Lower leg skin (tissue), 4 donors: ENCODE measurements at places on chromosomes 5 and 9.

DNA sequence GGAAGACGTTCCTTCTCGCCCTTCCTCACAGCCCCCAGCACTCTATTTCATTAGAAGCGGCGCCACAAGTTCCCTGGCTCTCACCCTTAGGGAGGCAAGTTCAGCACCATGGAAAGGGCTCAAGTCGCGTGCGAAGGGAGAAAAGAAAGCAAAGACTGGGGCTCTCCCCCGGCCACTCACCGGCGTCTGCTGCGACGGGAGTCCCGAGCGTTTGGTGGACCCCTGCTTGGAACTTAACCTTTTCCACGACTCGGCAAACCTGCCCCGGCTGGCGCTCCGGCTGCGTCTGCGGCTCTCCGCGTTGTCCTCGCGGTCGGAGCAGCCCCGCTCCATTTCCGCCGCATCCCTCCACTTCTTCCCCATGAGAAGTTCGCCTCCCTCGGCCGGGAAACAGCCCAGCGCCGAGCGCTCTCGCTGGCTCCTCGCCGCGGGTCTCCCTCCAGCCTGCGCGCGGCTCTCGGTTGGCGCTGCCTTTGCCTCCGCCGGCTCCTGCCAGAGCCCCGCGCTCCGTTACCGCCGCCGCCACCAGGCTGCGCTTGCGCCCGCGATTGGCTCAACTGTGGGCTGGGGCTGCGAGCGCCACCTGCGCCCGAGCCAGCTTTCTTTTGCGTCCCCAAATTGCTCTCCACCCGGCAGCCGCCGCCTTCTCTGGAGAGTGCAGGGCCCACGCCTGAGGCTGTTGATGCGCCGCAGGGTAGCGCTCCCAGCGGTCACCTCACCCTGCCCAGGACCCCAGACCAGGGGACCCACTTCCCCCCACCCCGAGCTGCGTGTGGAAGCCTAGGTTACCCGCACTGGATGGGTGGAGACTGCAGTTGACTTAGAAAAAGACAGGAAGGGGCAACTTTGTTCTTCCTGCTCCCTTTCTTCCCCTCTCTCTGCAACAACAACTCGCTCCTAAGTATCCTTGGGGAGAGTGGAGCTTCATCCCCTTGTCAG, 321.6 kb downstream of the CEMIP2 start:
- DNase-seq = no peak

DNA sequence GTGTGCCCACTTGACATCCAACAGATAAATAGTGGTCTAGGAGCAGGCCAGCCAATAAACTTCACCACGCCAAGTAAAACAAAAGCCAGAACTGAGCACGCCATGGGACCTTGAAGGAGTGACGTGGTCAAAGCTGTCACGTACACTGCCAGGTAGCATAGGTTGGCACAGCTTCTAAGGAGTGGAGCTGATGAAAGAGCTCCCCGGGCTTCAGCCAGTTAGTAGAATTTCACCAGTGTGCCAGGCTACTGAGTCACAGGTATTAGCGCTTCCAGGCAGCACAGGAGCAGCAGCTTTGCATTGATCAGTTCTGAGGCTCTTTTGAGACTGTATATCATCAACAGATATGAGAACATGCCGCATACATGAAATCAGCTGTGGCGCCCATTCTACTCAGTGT, 19.4 kb downstream of the VLDLR start:
- no peak for DNase-seq

DNA sequence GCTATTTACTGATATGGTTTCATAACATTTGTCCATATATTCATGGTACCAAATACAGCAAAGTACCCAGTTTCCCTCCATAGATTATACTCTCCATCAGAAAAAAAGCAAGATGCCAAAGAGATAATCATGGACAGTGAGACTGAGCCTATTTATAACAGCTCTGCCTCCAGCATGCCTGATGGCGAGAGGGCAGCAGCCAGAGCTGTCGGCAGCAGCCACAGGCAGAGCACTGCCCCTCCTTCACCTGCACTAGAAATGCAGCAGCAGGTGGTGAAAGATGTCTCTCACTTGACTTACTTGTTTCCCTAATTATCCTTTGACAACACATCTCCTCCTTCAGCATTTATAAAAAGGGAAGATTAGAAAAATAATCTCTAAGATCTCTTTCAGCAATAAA, 32.4 kb downstream of the CTNNAL1 start:
- no peak for DNase-seq

DNA sequence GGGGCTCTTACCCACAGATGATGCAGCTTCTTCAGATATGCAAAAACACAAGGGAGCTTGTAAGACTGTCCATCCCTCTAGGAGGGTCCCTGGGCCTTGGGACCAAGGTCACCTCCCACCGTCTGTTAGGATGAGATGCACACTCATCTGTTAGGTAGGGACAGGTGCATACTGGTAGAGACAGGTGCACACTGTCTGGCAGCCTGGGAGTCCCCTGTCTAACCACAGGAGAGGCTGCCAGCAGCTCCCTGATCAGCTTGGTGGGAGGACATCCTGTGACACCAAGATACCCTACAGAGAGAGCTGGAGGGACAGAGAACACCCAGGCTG, 13.2 kb downstream of the TSPAN17 start:
- DNase-seq = no peak

DNA sequence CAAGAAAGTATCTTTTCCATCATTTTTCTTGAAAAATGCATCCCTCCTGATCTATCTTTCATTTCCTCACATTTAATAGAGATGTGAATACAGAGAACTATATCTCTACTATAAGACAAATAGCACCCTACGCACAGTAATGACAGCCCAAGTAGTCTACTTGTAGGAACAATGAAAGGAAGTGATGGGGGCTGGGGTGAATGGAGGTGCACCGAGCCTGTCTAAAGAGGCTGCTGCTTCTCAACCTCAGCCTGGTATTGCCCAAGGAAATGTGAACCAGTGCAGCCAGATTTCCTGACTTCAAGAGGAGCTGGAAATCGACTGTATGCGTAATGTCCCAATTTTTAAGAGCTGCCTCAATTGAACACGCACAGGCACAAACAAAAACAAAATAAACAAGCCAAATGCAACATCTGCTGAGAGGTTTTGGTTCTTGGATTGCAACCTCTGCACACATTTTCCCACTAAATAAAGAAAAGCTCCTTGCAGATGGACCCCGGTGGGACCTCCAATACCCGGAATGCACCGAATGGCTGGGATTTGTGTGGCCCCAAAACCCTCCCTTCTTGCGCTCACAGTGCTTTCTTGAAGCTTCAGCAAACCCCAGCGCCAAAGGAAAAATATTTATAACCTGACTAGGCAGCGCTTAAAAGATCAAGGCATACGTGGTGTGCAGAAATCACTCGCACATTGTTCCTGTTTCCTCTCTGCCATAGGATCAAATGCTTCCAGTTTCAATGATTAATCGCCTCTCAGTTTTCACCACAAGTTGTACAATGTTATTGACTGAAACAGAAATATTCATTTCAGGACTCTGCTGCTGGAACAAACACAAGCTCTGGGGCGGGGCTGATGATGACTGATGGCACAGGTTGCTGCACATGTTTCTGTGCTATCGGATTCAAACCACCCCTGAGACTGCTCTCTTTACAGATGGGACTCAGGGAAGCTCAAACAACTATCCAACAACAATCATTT, 68.3 kb downstream of the KCNIP1 start:
- no peak for DNase-seq

DNA sequence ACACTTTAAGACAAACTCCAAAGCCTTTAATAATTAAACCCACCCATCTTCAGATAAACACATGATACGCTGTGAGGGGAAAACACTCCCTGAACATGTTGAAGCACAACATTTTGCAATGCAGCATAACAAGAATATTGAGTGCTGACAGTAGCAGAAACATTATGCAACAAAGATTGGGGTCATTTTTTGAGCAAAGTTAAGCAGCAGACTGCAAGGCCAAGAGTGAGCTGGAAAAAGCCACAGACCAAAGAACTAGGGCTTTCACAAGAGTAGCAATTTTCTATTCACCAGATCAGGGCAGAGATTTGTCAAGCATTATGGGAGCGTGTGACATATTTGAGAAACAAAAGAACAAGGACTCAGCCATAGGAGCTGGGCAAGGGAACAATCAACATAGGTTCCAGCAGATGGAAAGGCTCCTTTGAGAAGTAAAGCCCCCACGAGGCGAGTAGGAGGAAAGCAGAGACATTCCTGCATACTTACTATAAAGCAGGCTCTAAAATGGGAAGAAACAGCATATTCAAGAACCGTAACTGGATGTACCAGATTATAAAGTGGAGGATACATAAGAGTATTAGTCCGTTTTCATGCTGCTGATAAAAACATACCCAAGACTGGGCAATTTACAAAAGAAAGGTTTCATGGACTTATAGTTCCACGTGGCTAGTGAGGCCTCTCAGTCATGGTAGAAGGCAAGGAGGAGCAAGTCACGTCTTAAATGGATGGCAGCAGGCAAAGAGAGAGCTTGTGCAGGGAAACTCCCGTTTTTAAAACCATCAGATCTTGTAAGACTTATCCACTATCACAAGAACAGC, 4.8 kb upstream of the TTC23L start:
- DNase-seq = no peak

DNA sequence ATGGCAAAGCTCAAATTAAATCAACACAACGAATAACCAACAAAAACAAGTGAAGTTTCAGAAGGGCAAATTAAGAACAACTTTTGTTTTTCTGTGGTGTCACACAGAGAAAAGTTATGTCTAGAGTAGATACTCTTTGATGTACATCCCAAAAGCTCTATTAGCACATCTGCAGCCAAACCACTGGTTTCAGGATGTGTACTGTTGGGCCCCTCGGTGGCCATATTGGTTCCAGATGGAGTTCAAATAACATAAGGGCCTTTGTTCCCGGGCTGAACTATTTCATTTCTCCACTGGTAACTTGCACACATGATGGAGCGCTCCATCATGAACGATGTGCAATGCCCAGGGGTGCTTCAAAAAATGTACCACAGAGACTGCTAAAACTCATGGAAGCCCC, 126.1 kb downstream of the SEMA5A start:
- no peak for DNase-seq

- no peak for DNase-seq
Observed at GRCh38 chr5:101009758-101010519, 106.9 kb upstream of the ST8SIA4 start.

DNA sequence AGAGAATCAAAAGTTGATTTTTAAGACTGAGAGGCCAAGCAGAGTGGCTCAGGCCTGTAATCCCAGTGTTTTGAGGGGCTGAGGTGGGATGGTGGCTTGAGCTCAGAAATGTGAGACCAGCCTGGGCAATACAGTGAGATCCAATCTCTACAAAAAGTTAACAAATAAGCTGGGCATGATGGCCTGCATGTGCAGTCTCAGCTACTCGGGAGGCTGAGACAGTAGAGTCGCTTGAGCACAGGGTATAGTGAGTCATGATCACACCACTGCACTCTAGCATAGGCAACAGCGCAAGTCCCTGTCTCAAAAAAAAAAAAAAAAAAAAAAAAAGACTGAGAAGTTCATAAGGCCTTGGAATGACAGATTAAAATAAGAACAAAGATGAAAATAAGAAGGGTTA, 177.2 kb downstream of the TMEM232 start:
- no peak for DNase-seq

DNA sequence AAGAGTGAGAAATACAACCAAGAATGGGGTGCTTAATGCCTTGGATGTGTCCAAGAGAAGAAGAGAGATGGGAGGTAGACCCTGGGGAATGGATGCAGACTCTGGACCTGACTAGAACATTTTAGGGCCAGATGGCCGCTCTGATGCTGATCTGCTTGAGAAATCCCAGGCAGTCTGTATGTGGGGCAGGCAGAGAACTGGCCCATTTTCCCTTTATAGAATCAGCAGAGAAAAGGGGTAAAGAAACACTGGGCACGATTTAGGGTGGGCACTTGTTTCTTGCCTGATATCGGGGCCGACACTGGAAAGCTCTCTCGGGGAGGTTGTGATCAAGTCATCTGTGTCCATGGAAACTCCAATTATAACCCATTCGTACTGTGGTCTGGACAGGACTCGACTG, 118.5 kb upstream of the FSTL4 start:
- no peak for DNase-seq

DNA sequence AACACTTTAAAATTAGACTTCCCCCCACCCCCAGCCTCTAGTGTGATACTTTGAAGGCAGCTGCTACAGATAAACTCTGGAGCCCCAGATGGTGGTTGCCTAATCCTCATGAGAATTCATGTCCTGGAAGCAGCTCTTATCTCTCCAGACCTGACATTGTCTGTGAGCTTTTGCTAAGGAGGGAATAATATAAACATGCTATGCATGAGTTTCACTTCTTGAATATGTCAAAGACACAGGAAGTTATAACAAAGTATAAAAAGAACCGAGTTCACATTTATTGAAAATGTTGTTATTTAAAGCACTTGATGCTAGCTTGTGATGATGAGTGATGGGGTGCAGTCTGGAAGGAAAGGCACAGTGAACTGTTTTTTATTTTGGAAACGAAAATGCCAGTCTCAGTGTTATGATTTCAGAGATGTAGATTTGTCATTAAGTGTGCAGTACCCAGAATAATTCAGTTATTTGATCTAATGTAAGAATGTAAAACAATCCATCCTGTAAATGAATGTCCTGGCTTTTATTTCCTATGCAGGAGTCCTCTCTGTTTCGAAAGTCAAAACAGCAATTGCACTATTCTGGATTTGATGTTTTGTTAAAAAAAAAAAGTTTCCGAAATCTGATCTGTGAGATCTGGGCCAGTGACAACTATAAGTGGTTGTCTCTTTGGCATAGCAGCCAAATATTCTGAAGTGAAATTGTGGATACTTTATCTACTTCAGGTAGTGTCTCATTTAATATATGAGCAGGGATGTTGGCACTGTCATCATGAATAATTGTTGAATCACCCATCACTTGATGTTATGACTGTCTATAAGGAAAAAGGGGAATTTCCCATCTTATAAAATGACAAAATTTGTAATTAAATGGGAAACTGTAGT, 77.0 kb downstream of the ZCCHC7 start:
- DNase-seq = no peak

GRCh38 chr9:125460883-125461635, 199.4 kb downstream of the GAPVD1 start:
- no peak for DNase-seq

DNA sequence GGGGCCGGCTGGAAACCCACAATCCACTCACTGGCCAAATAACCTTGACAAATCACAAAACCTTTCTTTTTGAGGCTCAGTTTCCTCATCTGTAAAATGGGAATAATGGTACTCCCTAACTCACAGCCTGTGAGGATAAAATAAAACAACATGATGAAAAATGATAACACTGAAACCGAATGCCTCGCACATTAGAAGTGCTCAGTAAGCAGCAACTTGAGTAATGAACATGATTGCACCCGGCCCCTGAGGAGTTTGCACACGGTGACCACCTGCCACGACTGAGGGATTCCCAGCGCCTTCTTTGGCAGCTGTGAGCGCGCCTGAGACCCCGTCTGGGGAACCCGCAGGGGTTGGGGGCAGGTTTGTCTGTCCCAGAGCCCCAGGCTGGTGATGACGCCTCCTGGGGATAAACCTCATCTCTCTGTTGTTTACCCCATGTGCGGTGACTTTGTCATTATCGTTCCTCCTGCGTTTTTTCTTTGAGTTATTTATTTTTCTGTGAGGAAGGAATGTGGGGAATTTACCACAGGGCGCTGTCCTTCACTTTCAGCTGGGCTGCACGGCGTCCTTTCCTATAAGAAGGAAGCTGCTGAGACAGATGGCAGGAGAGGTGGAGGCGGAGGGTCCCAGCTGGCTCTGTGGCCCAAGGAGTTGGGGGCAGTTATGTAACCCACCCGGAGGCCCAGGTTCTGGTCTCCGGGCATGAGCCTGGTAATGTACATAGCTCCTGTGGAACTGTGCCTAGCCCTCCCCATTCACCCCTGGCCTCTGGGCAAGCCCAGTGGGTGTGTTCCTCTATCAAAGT, 3.0 kb upstream of the SYNPO start:
- no peak for DNase-seq

GRCh38 chr9:74570879-74571512, 73.9 kb downstream of the RORB start:
- no peak for DNase-seq
